ENCODE measurements at places on chromosomes 12 and 14.

GRCh38 chr14:99589651-99590530, 14.1 kb downstream of the CCDC85C start:
- no peak for DNase-seq

GRCh38 chr12:52380271-52380694, 5.2 kb downstream of the KRT84 start:
- DNase-seq = no peak

DNA sequence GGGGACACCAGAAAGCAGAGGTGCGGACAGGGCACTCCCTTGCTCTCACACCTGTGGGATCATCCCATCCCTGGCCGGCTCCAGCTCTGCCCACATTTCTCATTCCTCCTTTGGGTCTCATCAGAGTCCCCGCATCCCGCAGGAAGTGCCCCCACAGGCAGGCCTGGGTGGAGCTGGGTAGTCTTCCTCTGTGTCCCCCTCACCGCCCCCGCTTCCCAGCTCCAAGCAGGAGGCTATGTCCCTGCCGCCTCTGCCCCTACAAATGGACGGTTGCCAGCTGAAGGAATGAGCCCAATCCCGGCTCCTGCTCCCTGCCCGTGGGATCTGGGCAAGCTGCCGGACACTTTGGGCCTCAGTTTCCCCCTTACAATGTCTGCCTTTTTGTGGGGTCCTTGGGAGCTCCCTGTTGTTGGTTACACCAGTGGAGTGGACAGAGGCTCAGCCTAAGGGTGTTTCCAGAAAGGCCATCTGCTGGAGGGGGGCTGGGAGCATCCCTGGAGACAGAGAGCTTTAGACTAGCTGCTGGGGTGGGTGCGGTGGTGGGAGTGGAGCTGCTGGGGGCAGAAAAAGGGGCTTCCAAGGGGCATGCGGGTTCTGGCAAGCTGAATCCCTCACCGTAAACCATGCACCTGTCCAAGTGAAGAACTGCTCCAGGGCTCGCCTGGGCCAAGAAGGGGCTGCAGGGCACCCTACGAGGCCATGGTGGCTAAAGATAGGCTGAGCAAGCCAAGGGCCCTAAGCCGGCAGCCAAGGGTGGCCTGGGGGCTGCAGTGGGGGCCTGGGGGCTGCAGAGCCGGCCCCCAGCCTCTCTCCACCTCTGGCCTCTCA, 7.9 kb upstream of the GPR132 start:
- DNase-seq = no peak

- no peak for DNase-seq
Observed at GRCh38 chr12:89597770-89598169, 71.9 kb upstream of the POC1B start.

DNA sequence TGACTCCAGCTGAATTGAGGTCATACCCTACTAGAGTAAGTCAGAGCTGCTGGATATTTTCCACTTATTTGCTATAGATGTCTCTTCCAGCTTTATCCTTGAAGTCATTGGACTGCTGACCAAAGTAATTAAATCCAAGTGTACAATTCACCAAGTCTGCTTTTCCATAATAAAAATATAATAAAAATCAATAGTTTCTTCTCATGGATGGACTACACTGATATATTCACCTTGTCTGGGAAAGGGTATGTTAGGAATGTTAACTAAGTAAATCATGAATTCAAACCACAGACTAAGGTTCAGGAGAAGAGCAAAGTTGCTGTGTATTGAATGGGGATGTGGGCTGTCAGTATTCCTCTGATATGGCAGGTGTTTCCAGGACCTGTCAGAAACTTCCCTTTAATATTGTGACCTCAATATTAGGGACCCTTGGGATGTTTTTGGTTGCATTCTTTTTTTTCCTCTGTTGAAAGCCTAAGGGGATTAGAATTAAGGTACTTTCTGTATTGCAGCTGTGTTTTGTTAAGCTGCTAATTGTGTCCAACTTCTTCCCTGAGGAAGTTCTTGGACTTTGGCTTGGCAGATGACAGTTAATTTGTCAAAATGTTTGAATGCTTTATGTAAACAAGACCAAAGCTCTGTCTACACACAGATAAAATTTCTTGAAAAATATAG, 284.0 kb downstream of the ATP23 start:
- DNase-seq = no peak

GRCh38 chr12:109881752-109882151, 1.4 kb upstream of the GLTP start:
- no peak for DNase-seq
